Heart right ventricle (tissue), 16 donors: ENCODE measurements at places on chromosomes 3 and 15. TPM values are rescaled to one million over a fixed set of nuclear protein-coding genes. Genes with fewer than 3 reads are reported as not detected.

CKMT1A gene
- total RNA-seq = not detected

NRROS gene
- 3.3 TPM for total RNA-seq

CHRNA3 gene
- total RNA-seq = 3.7 TPM

PLD1 gene
- 51.4 TPM for total RNA-seq

DISP2 gene
- 0.53 TPM for total RNA-seq

PDZRN3 gene
- 63.4 TPM for total RNA-seq

SMAD3 gene
- 25.1 TPM for total RNA-seq

DNA sequence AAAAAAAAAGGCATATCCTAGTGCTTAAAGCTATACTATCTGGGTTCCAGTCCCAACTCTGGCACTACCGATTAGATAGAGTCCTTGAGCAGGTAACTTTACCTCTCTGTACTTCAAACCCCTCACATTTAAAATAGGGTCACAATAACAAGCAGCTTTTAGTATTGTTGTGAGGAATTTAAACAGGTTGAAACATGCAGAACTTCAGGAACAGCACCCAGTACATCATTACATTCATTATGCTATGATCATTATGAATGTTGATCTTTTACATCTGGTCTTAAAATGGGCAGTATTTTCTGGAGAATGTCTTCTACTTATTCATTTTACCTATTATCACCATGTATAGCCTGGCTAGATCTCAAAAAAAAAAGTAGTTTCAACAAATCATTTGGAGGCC is 176.1 kb upstream of the CCDC54 start:
- H3K27ac ChIP-seq = peak overlapping the region; percentile 10
- H3K36me3 ChIP-seq = no peaks in the 10 kb centered on the region
- H3K4me3 ChIP-seq = no peak overlapping the region

DNA sequence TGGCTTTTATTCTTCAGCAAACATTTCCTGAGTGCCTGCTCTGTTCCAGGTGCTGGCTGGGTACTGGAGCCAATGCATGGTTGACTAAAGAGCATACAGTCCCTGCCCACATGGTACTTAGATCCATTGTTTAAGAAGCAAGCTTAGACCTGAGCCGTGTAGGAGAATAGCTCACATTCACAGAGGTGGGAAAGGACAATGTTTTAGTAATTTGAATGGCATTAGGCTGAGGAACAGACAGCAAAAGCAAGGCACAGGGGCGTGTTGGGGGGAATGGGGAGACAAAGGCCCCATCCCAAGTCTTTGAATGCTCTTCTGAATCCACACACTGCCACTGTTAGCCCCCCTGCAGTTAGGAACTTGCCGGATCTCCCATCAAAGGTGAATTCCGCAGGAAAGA is 388.2 kb upstream of the RGMA start:
- no peaks in the 10 kb centered on the region for H3K36me3 ChIP-seq
- no peak overlapping the region for H3K27ac ChIP-seq
- DNase-seq = no peak
- no peaks in the 10 kb centered on the region for H3K27me3 ChIP-seq
- no peaks in the 10 kb centered on the region for H3K4me1 ChIP-seq

- no peak overlapping the region for H3K27ac ChIP-seq
- H3K4me1 ChIP-seq = no peaks in the 10 kb centered on the region
- no peaks in the 10 kb centered on the region for H3K36me3 ChIP-seq
These were observed 503.4 kb upstream of the NECTIN3 start for GRCh38 chr3:110568246-110568645.

GRCh38 chr3:85652360-85652759 is 693.6 kb downstream of the CADM2 start:
- no peak overlapping the region for H3K27ac ChIP-seq
- DNase-seq = no peak
- no peak overlapping the region for H3K4me3 ChIP-seq
- no peaks in the 10 kb centered on the region for H3K4me1 ChIP-seq
- no peaks in the 10 kb centered on the region for H3K36me3 ChIP-seq

DNA sequence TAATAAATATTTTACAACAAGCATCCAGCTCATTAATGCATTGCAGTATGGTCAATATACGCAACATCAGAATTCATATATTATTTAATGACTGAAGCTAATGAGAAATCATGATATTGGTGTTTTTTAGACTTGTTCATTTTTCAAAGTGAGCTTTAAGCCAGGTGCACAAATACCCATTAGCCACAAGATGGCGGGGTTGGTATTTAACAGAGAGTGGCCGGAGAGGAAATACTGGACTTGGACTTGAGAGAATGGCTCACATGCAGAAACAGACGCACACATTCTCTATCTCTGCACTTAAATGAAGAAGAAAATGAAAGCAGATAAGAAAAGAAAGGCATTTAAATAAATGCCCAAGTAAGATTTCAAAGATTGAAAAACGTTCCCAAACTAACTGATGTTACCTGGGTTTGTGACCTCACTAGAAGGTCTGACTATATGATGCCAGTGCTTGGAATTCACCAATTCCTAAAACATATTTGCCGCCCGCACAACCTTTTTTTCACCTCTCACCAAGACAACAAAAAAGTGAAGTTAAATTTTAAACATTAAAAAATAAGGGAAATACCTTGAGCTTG is 21.2 kb upstream of the CRBN start:
- DNase-seq = peak; percentile 46
- H3K27me3 ChIP-seq = no peaks in the 10 kb centered on the region
- H3K27ac ChIP-seq = no peak overlapping the region
- no peak overlapping the region for H3K4me3 ChIP-seq

DNA sequence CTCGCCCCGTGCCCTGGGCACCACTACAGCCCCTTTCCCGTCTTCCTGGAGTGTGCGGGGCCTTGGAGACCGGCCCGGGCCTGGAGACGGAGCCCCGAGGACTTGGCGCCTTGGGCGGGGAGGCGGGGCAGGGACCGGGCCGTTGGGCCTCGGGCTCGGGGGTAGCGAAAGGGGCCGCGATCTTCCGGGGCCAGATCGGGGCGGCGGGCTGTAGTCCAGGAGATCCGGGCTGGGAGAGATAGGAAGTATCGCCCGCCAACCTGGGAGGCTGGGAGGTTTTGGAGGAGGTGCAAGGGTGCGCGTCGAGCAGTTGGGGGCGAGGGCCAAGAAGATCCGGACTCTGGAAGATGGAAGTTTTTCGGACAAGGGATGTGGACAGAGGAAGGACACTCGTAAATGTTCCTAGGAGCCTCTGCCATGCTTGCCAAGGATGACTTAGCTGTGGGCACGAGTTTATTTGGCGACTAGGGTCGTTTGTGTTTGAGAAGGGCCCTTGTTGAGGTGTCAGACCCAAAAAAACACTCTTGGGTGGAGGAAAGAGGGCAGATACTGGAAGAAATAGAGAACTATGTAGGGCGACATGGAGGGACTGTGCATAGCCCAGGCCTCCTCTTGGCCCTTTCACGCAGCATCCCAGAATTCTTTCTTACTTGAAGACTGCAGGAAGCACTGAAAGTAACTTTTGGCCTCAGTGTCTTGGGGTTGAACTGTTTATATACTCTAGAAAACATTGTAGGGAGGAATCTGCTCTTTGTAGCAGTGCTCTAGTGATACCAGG is 712 bp downstream of the RTF1 start:
- no peak for DNase-seq
- no peaks in the 10 kb centered on the region for H3K36me3 ChIP-seq

DNA sequence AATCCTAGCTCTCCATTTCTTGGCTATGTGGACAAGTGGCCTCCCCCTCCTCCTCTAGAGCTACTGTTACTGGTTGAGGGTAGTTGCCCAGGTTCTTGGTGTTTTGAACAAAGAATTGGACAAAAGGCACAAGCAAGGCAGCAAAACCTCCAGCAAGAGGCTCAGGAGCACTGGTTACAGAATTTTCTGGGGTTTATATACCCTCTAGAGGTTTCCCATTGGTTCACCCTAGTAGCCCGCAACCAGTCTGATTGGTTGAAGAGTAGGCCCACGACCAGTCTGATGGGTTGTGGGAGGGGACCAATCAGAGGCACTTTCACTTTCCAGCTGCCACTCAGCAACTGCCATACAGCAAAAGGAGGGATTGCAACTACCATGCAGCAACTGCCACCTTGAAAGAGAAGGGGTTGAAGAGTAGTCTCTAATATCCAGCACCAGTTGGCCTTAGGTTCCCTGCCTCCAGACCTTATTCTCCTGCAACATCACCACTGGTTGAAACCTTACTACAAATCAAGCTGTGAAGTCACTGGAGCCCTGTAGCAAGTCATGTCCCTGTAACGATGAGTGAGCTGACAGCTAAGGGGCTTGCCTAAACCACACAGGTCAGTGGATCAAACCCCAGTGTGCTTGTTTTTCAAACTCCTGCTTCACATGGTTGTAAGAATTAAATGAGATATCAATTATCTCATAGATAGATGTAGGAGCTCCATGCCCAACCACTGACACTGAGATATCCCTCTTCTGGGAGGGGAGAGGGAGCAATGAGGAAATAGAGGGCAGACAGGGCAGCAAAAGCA is 2.9 kb upstream of the C15orf39 start:
- H3K4me3 ChIP-seq = no peak overlapping the region
- H3K36me3 ChIP-seq = no peaks in the 10 kb centered on the region
- H3K27ac ChIP-seq = no peak overlapping the region
- DNase-seq = no peak
- H3K27me3 ChIP-seq = no peaks in the 10 kb centered on the region

DNA sequence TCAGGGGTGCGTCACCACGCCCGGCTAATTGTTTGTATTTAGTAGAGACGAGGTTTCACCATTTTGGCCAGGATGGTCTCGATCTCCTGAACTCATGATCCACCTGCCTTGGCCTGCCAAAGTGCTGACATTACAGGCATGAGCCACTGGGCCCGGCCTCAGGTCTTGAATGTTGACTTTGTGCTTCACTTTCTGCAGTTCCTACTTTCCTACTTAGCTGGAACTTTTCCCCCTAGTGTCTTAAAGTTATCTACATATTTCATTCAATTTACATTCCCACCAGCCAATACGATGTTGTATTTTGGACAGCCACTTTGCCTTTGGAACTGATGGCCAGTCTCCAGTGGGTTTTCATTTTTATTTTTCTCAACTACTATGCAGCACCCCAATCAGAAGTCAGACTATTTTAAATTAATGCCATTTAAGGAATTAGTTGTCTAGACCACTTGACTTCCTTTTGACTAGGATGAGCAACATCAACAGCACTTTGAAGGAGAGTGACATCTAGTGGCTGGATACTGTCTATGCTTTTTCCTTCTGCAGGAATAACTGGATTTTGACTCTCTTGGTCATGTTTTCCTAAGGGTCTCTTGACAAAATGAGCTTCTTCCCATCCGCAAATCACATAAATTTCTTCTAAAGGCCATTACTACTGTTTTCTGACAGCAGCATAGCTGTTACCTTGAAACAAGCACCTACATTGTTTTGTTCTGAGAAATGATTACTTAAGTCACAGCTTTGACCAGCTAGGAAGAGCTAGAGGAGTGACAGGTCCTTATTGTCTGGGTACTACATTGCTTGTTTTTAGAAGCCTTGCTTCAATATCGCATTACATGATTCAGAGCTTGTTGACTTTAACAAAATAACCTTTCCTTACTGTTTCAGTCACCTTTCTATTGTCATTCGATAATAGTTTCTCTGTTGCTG is 140.2 kb downstream of the ITPR1 start:
- DNase-seq = peak; percentile 24
- no peak overlapping the region for H3K27ac ChIP-seq
- no peaks in the 10 kb centered on the region for H3K27me3 ChIP-seq
- H3K4me1 ChIP-seq = no peaks in the 10 kb centered on the region
- H3K4me3 ChIP-seq = no peak overlapping the region

DNA sequence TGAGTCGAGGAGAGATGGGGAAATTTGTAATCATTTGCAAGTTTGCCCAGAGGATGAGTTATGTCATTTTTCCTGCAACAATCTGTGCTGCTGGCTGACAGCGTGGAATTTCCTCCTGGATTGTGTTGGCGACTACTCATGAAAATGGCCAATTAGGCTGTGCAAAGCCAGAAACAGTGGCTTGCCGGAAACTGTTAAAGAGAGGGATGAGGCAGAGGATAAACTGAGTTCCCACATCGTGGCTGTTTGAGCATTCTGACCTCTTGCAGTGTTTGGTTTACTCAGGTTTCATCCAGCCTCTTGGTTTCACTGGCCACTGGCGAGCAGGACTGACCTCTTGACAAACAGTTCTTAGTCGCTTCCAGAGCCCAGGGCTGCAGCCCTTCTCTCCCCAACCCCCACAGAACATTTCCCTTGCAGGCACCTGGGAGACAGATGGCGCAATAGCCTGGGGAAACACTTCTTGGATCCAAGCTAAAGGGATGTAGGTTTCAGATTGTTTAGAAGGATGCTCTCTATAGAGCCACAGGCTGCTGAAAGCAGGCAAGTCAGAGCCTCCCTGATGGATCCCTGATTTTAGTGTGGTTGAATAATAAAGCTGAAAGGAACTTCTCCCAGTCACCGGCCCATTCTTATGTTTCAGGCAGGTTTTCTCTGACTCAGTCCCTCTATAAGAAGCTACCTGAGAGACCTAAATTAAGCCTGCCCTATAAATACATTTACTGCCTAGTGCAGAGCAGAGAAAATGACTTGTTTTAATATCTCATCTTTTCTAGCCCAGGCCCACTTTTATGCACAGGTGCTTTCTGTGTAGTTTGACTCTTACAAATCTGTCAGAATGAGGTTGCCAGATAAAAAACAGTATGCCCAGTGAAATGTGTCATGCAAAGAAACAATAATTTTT is 92.8 kb upstream of the UBE2E1 start:
- no peak overlapping the region for H3K4me3 ChIP-seq
- H3K27me3 ChIP-seq = no peaks in the 10 kb centered on the region
- peaks cover 35% of the 10 kb centered on the region for H3K4me1 ChIP-seq

- H3K4me3 ChIP-seq = no peak overlapping the region
- no peaks in the 10 kb centered on the region for H3K27me3 ChIP-seq
- H3K36me3 ChIP-seq = no peaks in the 10 kb centered on the region
- H3K27ac ChIP-seq = no peak overlapping the region
These were observed 127.6 kb upstream of the AZI2 start for GRCh38 chr3:28476194-28476593.

DNA sequence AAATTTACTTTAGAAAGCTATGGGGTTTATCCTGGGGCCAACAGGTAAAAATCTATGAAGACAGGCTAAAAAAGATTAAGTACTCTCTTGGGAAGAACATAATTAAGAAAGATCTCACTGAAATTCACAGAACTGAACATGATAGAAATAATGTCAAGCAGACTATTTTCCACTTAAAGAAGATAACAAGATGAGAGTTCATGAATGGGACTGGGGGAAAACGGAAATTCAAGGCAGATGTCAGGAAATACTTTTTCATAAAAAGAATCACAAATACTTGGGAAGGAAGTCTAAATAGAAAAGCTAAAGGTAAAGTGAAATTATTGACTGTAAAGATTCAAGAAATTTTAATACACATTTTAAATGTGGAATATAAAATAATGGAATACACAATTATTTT is 737.6 kb downstream of the EPHA3 start:
- no peaks in the 10 kb centered on the region for H3K4me1 ChIP-seq
- no peaks in the 10 kb centered on the region for H3K36me3 ChIP-seq

DNA sequence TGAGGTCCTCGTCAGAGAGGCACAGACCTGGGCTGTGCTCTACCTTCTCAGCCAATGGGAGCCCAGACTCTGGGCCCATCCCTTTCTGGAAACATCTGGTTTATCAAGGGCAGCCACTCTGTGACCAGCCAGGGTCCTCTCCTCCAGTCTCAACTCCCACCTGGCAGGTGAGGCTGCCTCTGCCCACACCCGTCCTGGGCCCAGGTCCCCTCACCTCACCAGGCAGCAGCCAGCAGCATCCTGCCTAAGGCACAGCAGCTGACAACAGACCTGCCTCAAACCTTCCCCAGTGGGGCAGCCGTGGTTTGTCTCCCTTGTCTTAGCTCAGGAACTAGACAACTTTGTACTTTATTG is 8.7 kb upstream of the VIPR1 start:
- DNase-seq = no peak
- H3K27ac ChIP-seq = no peak overlapping the region
- H3K4me1 ChIP-seq = peaks cover 27% of the 10 kb centered on the region

GRCh38 chr3:122099255-122099654 is 44.1 kb downstream of the CD86 start:
- no peaks in the 10 kb centered on the region for H3K36me3 ChIP-seq
- no peak for DNase-seq
- H3K27me3 ChIP-seq = peaks cover 3% of the 10 kb centered on the region
- H3K4me1 ChIP-seq = no peaks in the 10 kb centered on the region
- H3K4me3 ChIP-seq = no peak overlapping the region
